Activated CD4-positive, alpha-beta T cell treated with anti-CD3 and anti-CD28 coated beads for 24 hours (primary cell): ENCODE measurements at places on chromosomes 1 and 21.

DNA sequence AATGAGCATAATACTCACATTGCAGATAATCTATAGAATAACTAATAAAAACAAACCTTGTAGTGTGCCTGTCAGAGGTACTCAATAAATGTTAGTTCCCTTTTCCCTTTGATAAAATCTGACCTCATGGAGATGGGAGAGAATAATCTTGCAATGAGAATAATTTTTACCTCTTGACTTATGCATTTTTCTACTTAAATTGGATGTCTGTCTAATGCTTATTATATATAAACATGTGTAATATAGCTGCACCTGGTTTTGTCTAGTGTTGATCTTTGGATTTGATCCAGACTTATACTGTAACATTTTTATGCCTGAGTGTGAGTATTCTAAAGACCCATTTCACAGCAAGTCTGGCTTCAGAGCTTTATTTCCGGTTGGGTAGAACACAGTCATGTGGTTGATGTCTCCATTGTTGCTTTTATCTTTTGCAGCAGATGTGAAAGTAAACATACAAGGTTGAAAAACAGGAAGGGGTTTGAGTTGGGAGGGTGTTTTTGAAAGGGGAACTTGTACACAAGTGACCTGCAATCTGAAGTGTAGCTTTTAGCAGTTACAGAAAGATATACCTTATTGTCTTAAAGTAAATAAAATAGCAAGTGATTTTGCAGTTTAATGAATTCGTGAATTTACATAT, 12.4 kb downstream of the EPB41 start:
- no peak for DNase-seq

DNA sequence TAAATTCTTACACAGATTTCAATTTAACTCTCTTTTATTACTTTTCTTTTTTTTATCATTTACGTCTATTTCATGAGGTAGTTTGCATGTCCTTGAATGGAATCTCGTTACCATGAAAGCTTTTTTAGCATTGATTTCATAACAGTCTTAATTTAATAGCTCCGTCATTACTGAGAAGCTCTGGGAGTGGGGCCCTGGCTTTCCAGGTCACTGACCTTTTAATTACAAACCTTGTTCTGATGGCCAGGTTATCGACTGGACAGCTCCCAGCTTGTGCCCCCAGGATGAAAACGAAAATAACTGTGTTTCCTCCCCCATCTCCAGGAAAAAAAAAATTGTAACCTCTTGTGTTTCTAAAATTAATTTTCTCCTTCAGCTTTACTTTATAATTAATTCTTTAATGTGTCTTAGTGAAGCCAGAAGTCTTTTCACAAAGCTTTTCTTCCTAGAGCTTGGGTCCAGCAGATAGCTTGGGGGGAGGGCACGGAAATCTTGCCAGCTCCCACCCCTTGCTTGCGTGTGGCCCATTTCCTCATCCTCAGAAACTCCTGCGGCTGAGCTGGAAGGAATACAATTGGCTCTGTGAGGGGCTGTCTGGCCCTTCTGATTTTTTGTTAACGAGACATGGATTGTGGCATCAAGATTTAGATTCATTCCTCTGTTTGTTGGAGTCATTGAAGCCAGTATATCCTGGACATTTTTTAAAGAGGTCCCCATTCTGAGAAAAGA, 65.7 kb downstream of the PEX14 start:
- DNase-seq: no peak

GRCh38 chr1:186275822-186276221, 99.2 kb downstream of the TPR start:
- no peak for DNase-seq

DNA sequence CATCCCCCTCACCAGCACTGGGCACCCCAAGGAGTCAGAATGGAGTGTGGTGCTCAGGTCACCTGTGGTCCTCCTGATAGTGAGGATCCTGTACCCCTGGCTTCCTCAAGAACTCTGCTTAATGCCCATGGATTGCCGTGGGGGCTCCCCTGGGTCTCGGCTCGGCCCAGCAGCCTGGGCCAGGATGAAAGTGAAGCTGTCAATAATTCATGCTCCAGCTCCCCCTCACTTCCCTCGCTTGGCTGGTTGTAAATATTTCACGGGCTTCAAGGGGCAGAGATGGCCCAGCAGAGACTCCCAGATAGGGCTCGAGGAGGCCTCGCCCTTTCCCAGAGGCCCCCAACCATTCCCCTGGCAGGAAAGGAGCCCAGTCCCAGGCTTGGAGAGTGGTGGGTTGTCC, 42.6 kb upstream of the KCNA10 start:
- no peak for DNase-seq

GRCh38 chr21:34020005-34020847, 53.2 kb upstream of the MRPS6 start:
- no peak for DNase-seq

DNA sequence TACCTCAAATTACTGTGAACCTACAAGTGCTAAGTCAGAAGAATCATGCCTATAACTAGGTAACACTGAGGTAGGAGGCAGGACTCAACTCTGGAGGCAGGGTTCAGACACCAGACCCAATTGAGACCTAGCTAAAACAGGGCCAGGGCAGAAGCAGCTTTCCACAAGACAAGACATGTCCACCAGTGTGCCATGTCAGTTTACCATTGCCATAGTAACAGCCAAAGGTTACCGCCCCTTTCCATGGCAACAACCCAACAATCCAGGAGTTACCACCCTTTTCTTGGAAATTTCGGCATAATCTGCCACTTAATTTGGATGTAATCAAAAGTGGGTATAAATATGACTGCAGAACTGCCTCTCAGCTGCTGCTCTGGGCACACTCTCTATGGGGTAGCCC, 432.3 kb downstream of the DPYD start:
- DNase-seq: no peak

- DNase-seq: no peak
These were observed 4.1 kb downstream of the ORC1 start for GRCh38 chr1:52400131-52400530.

- DNase-seq: no peak
These were observed 5.9 kb upstream of the RBBP5 start for GRCh38 chr1:205127646-205128045.

GRCh38 chr1:156082309-156083091, at the start of gene MEX3A:
Gene MEX3A (minus strand): TSS chr1:156082465. CDS start chr1:156081998, 467 bp downstream.
- DNase-seq: no peak

DNA sequence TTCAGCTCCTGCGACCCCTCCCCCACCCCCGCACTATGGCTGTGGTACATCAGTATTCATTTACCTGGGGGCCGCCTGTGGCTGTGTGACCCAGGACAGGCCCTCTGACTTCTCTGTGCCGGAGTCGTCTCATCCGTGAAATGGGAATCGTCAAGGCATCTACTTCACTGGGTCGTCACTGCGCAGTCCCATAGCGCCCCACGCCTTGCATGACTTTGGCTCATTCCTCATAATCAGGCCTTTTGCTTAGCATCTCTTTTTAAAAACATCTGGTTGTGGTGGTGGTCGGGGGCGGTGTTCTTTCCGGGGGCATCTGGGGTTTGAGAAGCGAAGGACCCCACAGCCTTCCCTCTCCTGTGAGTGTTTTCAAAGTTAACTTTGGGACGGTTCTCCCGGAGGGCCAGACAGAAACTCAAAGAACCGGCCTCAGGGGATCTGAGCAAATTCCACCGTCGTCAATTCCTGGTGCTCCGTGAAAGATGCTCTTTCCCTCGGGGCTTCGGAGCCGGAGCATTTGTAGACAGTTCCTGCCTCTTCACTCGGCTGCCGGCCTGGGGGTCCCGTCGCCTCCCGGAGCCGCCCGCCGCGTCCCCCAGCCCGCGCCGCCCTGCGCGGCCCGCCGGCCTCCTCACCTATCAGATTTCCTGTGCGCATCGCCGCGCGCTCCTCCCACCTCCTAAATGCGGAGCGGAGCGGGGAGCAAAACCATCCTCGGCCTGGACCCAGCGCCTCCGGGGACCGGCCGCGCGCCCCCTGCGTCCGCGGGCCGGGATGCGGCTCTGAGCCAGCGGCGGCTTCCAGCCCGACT, at the start of gene B3GALT5:
Gene B3GALT5, plus strand, starts transcription at position 708 of the 808 bp plus-strand sequence. CDS start 47,620 bp downstream, outside the sequence.
- no peak for DNase-seq

DNA sequence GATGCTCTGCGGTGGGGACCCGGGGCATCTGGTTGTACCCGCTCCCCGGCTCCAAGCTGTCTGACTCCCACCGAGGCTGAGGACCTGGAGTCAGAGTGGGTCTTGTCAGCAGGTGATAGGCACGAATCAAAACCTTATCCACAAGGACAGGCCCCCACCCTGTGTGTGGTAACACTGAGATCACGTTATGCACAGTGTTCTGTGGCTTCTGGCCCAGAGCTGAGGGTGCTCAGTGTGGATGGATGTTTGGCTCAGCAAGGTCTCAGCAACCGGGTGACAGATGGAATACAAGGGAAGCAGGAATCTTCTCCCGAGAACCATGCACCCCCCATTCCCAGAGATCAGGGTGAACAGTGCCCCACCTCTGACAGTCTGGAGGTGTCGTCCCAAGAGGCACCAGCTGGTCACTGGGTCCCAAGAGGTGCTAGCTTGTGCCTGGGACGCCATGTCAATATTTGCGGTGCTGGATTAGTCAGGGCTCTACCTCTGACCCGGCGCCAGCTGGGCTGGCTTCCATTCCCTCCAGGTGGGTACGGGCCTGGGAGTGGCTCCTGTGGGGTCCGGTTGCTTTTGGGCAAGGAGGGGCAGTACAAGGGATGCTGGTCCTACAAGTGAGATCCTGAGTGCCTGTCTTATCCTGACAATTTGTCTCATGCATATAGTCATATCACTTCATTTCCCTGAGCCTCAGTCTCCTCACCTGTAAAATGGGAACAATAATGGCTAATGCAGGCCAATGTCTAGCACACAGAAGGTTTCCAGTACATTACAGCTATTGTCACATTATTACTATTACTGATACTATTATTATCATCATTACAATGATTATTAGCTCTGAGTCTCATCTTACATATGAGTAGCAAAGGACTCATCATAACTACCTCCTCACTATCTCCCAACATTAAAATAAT, 957 bp downstream of the CAPN9 start:
- DNase-seq: no peak

DNA sequence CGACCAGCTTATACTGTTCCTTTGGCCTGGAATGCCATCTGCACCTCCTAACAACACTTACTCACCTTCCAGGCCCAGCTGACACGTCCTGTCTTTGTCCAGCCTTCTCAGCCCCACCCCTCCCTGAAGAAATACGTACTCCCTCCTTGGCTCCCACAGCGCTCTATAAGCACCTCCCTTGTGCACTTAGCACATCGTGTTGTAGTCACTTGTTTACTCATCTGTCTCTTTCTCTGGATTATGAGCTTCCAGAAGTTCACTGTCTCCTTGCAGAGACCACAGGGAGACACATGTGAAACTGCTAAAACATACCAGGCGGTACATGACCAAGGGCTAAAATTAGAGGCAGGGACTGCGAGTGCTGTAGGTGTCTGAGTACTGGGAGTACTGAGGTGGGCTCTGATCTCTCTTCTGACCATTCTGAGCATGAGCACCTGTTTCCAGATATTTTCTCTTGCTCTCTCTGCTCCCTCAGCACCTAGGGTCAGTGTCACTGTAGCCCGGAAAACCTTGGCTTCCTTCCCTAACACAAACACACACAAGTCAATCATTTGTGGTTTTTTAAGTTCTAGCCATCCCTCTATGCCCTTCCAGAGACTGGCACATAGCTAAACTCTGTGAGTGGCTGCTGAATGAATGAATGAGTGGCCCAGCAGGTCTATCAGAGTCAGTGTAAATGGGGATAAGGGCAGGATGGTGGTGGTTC, 5.1 kb downstream of the DCST1 start:
- DNase-seq: no peak

- DNase-seq: no peak
These were observed 6.2 kb downstream of the SIM2 start for GRCh38 chr21:36704958-36705678.

GRCh38 chr1:64917328-64917861, 49.0 kb downstream of the JAK1 start:
- DNase-seq: no peak

DNA sequence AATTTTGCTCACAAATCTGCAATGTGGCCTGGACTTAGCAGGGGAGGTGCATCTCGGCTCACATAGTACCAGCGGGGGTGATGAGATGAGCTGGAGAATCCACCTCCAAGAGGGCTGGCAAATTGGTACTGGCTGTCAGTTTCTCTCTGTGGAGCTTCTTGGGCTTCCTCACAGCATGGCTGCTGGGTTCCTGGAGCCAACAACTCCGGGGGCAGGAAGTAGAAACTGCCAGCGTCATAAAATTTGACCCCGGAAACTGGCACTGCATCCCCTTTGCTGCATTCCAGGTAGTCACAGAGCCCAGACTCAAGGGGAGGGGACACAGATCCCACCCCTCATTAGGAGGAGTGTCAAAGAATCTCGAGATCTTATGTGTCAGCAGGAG, 17.0 kb upstream of the TNFRSF1B start:
- no peak for DNase-seq

DNA sequence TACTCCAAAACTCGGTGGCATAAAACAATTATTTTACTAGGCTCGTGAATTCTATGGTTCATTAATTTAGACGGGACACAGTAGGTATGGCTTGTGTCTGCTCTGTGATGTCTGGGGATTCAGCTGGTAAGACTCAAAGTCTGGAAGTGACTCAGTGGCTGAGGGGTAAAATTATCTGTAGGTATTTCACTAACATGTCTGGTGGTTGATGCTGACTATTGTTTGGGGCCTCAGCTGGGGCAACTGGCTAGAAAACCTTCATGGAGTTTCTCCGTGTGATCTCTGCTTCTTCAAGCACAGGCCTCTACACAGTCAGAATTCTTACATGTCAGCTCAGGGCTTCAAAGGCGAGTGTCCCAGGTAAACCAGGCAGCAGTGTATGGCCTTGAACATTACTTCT, 41.2 kb upstream of the KLF17 start:
- DNase-seq: no peak

DNA sequence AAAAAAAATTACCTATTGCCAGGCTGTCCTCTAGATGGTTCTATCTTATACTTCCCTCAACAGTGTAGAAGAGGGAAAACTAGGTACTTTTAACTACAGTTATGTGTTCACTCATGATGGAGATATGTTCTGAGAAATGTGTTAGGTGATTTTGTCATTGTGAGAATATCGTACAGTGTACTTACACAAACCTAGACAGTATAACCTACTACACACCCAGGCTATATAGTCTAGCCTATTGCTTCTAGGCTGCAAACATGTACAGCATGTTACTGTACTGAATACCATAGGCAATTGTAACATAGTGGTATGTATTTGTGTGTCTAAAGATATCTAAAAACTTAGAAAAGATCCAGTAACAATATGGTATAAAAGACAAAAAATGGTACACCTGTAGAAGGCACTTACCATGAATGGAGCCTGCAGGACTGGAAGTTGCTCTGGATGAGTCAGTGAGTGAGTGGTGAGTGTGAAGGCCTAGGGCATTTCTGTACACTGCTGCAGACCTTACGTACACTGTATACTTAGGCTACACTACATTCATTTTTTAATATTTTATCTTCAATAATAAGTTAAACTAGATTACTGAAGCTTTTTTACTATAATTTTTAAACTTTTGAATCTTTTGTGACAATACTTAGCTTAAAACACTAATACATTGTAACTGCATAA, 13.2 kb downstream of the MGST3 start:
- no peak for DNase-seq

DNA sequence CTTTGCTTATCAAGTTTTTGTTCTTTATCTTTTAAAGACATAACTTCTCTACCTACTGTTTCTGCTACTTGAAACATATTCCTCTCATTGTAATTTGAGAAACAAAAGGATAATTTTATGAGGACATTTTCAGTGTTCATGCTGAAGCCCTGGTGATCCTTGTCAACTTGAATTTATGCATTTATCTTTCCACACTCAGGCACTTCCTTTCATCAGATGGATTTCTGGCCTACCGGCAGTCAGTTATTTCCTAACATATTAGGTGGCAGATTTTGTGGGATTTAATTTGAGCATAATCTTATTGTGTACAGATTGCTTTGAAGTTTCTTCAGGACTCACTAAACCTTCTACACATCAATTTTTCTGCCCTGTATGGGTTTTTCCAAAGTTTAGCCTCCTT, 75.0 kb downstream of the RGL1 start:
- DNase-seq: no peak

- DNase-seq: no peak
These were observed 347.4 kb downstream of the PDE4B start for GRCh38 chr1:66140072-66140471.
